ENCODE measurements at places on chromosomes 12 and 14. TPM values are rescaled to one million over a fixed set of nuclear protein-coding genes. Genes with fewer than 3 reads are reported as not detected.

Gene RBM23
- 64.4 TPM for total RNA-seq

Gene AQP6
- total RNA-seq: not detected

DNA sequence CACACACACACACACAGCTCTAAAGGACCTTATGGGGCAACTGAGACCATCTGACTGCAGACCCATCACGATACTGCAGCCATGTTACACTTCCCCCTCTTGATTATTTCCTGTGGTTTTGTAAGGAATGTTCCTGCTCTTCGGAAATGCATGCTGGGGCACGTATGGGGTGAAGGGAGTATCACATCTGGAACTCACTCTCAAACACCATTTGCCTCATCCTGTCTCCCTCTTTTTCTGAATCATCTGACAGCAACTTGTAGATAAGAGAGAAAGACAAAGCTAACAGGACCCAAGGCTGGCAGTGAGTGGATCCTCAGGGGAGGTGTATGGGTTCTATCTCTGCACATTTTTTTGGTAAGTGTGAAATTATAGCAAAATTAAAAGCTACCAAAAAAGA, 50.3 kb downstream of the RIMBP2 start:
- DNase-seq: no peak

GRCh38 chr12:105775343-105775742, 363.4 kb downstream of the NUAK1 start:
- DNase-seq: no peak

DNA sequence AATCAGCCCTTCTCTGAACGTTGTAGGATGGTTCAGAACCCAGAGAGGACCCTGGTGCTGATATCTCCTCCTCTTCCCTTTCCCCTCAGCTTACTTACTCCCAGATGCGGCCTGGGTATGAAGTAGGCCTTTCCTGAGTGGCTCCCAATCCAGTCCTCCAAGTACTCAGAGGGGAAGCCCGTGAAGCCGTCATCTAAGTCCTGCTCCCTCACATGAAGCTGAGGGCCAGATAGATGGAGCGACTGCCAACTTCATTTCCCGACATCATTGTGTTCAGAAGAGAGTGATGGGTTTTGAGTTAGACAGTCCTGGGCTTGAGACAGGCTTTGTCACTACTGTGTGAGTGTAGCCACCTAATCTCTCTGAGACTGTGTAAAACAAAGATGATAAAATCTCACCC, 2.7 kb downstream of the APOLD1 start:
- DNase-seq: no peak

- DNase-seq: peak; percentile 75
These were observed 5.8 kb downstream of the HNRNPA1 start for GRCh38 chr12:54286042-54287030.

- DNase-seq: no peak
These were observed 1322.1 kb downstream of the TMEM121 start for GRCh38 chr14:106848330-106849121.
